ENCODE measurements at places on chromosomes 5 and 9.

DNA sequence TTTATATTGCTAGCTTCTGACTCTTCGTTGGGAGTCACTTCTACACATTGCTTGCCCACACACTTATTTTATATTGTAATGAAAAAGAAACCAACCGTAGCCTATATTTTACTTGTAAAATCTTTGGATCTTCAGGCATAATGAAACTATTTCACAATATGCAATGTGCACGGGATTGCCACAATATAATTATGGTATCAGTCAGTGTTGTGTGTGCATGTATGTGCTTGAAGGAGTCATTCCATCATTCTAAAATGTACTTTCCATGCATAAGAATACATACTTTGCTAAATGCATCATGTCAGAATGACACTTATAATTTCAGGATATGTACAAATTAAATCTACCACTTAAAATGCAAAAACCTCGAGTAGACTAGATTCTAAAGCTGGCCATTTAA, 64.0 kb upstream of the TLE4 start:
- no peak for DNase-seq

- no peak for DNase-seq
Observed at GRCh38 chr9:86721226-86721781, 226.0 kb downstream of the GAS1 start.

DNA sequence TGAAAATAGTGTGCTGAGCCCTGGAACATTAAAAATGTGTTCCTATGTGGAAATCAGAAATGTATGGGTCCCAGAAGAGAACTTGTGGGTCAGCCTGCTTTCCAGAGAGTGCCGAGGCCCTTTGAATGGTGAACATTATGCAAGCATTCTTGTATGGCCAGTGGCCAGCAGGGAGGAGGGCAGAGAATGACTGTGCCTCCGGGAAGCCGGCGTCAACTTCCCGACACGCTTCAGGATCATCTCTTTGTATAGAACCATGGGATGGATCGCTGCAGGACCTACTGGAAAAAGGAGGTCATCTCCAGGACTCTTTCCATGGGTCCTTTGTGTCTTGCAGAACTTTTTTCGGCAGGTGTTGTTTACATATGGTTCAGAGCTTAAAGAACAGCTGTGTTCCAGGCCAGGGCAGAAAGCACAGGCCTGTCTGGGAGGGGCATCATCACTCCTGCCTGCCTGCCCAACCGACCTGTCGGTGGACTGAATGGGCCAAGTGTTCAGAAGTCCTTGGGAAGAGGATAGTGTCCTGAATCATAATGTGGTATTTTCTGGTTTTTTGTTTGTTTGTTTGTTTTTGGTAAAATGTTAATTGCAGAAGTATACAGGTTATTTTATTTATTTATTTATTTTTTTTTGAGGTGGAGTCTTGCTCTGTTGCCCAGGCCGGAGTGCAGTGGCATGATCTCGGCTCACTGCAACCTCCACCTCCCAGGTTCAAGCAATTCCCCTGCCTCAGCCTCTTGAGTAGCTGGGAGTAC, 9.0 kb downstream of the PRRC2B start:
- no peak for DNase-seq

- no peak for DNase-seq
Observed at GRCh38 chr5:174053905-174054304, 8.4 kb downstream of the NSG2 start.

DNA sequence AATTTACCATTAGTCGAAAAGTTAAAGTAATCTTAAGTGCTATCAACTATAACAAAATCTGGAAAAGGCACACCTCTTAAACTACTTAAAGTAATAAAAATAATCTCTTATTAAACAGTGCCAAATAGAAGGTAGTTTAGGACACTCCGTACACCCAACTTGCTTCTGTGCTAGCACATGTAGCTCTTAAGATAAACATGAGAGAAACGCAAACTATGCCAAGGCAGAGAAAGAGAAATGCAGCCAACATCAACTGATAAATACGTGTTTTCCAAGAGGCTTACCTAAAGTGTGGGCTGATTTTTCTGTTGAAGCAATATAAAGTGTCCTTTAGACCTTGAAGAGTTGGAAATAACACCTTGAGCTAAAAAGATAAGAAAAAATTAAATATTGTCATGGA, 480.6 kb upstream of the DAB2 start:
- no peak for DNase-seq

DNA sequence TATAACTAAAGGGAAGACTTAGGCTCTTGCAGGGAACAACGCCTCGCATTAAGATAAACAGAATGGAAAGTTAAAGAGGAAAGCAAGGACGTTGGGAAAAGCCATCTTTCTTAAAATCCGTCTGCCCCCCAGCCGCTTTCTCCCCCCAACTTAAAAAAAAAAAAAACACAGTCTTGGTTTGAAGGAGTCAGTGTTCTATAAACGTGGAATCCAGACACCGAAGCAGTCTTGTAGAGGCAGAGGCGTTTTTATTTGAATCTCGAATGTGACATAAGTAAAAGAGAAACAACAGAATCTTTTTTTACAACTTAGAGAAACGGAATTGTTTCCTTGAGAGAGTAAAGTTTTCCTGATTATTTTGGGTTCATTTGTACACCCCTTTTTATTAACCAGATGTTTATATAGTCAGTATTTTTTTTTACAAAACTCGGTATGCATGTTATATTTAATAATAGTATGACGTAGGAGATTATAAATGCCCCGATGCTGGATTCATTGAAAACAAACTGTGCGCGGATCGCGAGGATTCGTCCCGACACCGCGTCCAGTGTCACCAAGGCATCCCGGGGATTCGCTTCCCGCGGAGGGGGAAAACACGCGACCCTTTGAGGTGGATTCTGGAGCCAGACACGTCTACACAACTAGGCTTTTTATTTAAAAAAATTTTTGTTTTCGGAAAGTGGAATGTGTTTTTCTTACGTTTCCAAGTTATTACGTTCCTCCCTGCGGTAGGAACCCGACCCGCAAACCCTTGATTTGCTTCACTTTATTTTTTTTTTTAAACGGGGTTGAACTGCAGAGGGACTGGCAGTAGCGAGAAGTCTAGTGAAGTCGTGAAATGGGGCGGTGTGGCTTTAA, 6.7 kb downstream of the PTCH1 start:
- DNase-seq = no peak

GRCh38 chr5:168137265-168137664, 154.2 kb upstream of the WWC1 start:
- DNase-seq = no peak

DNA sequence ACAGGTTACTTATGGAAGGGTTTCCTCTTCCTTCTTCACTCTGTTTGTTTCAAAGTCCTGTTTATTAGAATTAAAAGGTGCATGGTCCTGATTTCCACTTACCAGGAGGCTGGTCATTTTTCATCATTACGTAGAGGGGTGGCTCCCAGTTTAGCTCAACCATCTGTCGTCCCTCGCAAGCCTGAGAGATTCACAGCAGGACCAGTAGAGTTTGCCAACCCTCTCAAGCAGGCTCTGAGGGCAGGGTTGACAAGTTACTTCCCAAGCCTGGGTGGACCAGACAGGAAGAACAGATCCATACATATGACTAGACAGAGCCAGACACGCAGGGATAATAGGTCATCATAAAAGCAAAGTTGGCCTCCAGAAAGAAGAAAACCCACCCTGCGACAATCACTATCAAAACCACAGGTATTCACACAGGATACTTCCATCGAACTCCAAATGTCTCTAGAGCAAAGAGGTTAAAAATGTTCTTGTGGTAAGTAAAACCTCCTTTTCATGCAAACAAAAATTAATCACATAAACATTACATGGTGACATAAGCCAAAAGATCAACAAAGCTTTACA, 151.9 kb downstream of the ELAVL2 start:
- no peak for DNase-seq

DNA sequence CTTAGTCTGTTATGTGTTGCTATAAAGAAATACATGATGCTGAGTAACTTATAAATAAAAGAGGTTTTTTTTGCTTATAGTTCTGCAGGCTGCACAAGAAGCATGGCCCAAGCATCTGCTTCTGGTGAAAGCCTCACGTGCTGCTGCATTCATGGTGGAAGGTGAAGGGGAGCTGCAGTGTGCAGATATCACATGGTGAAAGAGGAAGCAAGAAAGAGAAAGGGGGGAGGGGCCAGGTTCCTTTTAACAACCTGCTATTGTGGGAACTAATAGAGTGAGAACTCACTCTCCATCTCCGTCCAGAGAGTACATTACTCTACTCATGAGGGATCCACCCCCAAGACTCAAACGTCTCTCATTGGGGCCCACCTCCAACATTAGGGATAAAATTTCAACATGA, 12.5 kb upstream of the PARP8 start:
- DNase-seq = no peak

DNA sequence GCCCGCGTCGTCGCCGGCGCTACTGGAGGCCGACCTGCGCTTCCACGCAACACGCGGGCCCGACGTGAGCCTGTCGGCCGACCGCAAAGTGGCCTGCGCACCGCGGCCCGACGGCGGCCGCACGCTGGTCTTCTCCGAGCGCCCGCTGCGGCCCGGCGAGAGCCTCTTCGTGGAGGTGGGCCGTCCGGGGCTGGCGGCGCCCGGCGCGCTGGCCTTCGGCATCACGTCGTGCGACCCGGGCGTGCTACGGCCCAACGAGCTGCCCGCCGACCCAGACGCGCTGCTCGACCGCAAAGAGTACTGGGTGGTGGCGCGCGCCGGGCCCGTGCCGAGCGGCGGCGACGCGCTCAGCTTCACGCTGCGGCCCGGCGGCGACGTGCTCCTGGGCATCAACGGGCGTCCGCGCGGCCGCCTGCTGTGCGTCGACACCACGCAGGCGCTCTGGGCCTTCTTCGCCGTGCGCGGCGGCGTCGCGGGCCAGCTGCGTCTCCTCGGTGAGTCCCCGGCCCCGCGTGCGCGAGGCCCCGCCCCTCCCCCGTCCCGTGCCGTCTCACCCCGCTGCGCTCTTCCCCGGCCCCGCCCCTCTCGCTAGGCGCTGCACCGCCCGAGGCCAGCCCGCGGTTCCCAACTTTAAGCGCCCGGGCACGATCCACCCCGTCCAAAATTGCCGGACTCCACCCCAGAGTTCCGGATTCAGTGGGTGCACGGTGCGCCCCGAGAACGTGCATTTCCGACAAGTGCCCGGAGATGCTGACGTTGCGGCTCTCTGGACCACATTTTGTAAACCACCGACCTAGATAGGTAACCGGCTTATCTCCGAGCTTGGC, 42.8 kb downstream of the NEURL1B start:
- no peak for DNase-seq

DNA sequence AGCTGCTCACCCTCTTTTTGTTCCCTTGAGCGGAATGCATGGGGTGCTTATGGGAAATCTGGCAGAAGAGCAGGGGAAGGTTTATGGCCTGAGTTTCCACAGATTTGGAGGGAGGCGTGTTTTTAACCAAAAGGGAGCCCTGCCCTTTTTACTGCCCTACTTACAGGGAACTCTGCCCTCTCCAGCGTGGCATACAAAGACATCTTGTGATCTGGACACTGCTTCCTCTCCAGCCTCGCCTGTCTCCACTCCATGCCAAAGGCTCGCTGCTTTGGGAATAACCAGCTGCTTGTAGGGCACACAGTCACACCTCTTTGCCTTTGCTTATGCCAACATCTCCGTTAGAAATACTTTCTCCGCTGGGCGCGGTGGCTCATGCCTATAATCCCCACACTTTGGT, 314.2 kb downstream of the ARHGAP26 start:
- no peak for DNase-seq

DNA sequence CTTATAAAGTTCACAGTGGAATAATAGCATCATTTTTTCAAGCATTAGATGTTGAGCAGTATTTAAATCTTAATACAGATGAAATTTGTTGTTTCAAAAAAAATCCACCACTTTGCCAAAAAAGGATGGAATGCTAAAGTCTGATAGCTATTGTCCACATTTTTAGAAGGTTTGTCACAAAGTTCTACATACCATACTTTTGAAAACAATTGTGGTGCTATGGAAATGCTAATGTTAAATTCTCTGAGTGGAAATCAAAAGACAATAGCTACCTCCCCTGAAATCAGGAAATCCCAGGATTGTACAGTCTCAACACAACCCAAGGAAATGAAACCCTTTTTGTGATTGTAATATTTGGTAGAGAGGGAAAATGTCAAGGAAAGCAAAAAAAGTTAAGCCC, 19.3 kb upstream of the GRAMD2B start:
- no peak for DNase-seq

- no peak for DNase-seq
Observed at GRCh38 chr5:75617736-75618352, 6.6 kb downstream of the ANKDD1B start.

DNA sequence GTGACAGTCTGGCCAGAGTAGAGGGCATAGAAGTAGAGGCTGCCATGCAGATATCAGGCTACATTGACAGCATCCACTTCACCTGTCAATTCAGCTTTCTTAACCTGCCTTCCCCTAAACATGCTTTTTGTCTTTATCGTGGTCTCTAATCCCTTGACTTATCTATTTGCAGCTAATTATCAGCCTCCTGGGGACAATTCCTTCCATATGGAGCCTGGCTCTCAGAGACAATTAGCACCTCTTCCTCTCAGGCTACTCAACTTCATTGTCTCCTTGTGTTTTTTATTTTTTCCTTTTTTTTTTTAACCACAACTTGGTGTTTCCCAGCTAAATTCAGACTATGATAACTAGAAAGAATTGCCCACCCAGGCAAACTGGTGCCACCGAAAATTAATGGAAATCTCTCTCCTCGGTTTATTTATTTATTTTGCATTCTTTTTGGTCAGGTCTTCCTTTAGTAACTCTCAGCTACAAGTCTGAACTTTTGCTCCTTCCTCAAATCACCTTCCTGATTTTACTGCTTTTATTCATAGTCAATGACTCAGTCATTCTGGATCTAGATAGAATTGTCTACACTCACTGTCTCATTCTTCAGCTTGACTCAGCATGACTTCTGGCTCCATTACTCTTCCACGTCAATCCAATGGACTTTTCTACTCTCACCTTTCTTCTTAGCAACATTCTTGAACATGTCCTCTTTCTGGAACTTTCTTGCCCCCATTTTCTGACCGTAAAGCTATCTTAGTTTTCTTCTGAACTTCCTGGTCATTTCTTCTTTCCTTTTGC, 63.0 kb upstream of the BASP1 start:
- DNase-seq = no peak

GRCh38 chr5:159038907-159039306, 60.8 kb downstream of the EBF1 start:
- DNase-seq = no peak

DNA sequence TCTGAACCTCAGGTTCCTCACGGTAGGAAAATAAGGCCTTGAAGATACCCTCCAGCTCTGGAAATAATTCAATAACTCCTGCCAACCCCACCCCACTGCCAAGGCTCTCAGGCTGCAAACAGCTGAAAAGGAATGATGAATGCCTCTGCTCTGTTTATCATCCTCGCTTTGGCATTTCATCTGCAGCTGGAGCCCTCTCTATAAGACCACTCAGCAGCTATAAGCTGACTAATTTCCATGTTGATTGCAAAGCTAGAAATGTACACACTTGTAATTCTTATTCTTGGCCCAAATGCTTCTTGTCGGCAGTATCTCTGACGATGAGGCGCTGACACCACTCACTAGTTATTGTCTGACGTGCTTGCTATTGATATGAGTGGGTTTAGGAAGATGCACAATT, 408.4 kb upstream of the NMUR2 start:
- DNase-seq = no peak

Data from stimulated activated CD4-positive, alpha-beta T cell treated with anti-CD3 and anti-CD28 coated beads, Interleukin-1b, Interleukin-23, amount 100 ng/mL, for 24 hours (primary cell).